Hematopoietic multipotent progenitor cell (in vitro differentiated cells): ENCODE measurements at places on chromosomes 1 and 21. TPM values are rescaled to one million over a fixed set of nuclear protein-coding genes. Genes with fewer than 3 reads are reported as not detected.

GUCA2B gene
- not detected for total RNA-seq

ZNF691 gene
- 14.8 TPM for total RNA-seq

LMOD1 gene
- total RNA-seq: not detected

ZBTB8A gene
- 8.1 TPM for total RNA-seq

TFAP2E gene
- 1.3 TPM for total RNA-seq

HTR6 gene
- total RNA-seq: under 0.01 TPM

CELA3A gene
- total RNA-seq: not detected

CYP4A11 gene
- not detected for total RNA-seq

FMO2 gene
- not detected for total RNA-seq

RRAGC gene
- 5.4 TPM for total RNA-seq

ARTN gene
- total RNA-seq: 0.27 TPM

SPATA46 gene
- not detected for total RNA-seq

LHX8 gene
- total RNA-seq: not detected

NKAIN1 gene
- under 0.01 TPM for total RNA-seq

DPT gene
- total RNA-seq: not detected

S100A9 gene
- 88.9 TPM for total RNA-seq

FAM110D gene
- 0.81 TPM for total RNA-seq

OR2G6 gene
- total RNA-seq: not detected

CHIA gene
- total RNA-seq: not detected

SYPL2 gene
- not detected for total RNA-seq

TCHH gene
- total RNA-seq: under 0.01 TPM

SWT1 gene
- total RNA-seq: 3.0 TPM

GSTM1 gene
- total RNA-seq: not detected

CLEC20A gene
- total RNA-seq: 0.54 TPM

OR2M3 gene
- total RNA-seq: 0.27 TPM

RPTN gene
- total RNA-seq: not detected

CELA3B gene
- not detected for total RNA-seq

TSPAN1 gene
- not detected for total RNA-seq

ATPAF1 gene
- total RNA-seq: 24.5 TPM

OLFML2B gene
- 1.1 TPM for total RNA-seq

RPL22 gene
- total RNA-seq: 68.1 TPM

SFN gene
- 0.54 TPM for total RNA-seq

TINAGL1 gene
- 8.1 TPM for total RNA-seq

LCE1A gene
- total RNA-seq: not detected

ACTA1 gene
- not detected for total RNA-seq

SELENBP1 gene
- total RNA-seq: 3.0 TPM

SLAMF9 gene
- under 0.01 TPM for total RNA-seq

FOXO6 gene
- total RNA-seq: 0.27 TPM

KRTAP7-1 gene
- total RNA-seq: not detected
